Ascending aorta (tissue), 2 donors: ENCODE measurements at places on chromosomes 1 and 21.

- DNase-seq, result no peak
Observed at GRCh38 chr1:200980452-200980772, 43.1 kb downstream of the KIF21B start.

DNA sequence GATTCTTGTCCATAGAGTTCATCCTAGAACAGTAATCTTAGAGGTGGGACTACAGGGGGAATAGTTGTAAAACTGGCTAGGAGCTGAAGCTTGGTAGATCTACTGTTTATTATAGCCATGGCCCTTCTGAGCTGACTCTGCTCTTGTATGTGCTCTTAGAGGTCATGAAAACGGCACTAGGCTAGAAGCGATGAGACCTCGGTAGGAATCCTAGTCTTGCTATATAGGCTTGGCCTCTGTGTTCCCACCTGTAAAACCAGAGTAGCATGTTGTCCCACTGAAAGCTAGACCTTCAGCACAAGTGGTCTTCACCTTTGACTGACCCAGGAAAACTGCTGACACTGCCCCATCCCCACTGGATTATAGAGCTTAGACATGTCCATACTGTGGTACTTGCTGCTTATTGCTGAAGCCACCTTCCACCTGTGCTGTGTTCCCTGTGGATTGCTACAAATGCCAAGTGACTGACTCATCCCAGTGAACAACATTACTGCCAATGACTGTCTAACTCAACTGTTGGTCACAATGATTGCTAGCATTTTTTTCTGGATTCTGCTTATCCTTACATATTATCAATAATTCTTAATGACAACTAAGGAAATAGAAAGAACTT is 23.0 kb upstream of the PIGC start:
- DNase-seq, result no peak

DNA sequence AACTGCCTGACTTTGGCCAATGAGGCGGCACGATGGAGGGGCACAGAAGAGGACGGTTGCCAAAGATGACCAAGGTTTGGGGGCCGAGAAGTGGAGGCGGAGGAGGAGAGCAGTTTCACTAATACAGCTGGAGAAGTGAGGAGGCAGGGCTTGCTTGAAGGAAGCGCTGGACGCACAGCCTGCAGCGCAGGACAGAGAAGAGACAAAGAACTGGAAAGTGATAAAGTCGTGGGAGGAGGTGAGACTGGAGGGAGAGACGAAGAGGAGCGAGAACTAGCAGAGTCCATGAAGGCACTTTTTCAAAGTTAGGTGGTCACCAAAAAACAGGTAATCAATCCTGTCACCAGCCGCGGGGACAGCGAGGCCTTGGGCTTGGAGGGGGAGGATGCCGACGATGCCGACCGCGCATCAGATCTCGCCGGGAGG is 771 bp downstream of the PACC1 start:
- no peak for DNase-seq

DNA sequence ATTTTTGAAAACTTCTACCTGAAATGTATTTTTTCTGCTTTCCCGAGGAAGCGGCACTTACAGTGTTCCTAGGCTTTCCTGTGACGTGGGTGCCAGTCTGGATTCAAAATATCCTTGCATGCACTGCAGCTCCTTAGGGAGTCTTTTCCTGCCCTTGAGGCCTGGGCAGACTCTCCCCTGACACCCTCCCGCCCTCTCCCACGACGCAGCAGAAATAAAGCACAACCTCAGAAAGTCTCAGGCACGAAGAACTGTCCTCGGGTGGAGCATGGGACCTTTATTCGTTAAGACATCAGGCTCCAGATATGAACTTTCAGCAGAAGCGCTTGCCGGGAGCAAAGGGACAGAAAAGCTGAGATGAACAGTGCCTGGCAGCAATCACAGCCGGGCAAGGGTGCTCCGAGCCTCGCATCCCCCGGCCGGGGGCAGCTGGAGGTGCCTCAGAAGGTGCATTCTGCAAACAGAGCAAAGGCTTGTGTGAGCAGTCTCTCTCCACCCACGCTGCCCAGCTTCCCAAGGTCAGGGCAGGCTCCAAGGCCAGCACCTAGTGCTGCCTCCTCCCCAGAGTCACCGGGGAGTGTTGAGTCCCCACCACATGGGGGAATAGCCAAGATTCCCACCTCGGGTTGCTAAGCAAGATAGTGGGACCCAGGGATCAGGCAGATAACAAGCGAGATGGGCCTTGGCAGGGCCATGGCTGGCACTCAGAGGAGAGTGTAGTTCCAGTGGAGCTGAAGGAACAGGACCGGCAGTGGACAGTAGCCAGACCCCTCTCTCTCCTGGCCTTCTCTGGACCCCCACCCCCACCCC is 3.2 kb downstream of the TFF3 start:
- DNase-seq, result no peak

DNA sequence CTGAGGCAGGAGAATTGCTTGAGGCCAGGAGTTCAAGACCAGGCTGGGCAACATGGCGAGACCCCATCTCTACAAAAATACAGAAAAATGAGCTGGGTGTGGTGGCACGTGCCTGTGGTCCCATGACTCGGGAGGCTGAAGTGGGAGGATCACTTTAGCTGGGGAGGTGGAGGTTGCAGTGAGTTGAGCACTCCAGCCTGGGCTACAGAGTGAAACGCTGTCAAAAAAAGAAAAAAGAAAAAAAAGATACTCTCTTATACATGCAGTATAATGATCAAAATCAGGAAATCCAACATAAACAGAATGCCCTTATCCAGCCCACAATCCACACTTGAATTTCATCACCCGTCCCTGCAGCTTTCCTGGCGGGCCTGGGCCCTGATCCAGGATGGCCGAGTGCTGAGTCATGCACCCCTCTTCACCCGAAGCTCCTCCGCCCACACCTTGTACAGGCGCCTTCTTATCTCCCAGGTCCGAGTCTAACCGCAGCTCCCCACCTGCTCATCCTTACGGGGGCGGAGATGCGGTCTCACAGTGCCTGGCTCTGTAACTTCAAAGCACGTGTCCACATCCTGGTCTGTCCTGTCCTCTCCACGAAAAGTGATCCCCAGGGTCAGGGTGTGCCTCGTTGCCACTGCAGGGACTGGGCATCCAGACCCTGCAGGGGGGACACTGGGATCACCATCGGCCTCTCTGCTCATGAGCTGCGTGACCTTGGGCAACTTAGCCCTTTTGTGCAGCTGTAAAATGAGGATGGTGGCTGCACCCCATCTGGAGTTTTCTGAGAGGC is 120.2 kb upstream of the SLC45A1 start:
- DNase-seq, result no peak

GRCh38 chr1:246343937-246344336 is 163.1 kb downstream of the SMYD3 start:
- no peak for DNase-seq

GRCh38 chr1:8091691-8092090 is 65.6 kb upstream of the ERRFI1 start:
- DNase-seq, result no peak

- DNase-seq, result no peak
Observed at GRCh38 chr1:66412704-66413103, 121.2 kb upstream of the SGIP1 start.

- no peak for DNase-seq
Observed at GRCh38 chr1:204711103-204711946, 25.8 kb upstream of the LRRN2 start.

- no peak for DNase-seq
Observed at GRCh38 chr21:19510653-19511052, 1107.1 kb upstream of the TMPRSS15 start.

DNA sequence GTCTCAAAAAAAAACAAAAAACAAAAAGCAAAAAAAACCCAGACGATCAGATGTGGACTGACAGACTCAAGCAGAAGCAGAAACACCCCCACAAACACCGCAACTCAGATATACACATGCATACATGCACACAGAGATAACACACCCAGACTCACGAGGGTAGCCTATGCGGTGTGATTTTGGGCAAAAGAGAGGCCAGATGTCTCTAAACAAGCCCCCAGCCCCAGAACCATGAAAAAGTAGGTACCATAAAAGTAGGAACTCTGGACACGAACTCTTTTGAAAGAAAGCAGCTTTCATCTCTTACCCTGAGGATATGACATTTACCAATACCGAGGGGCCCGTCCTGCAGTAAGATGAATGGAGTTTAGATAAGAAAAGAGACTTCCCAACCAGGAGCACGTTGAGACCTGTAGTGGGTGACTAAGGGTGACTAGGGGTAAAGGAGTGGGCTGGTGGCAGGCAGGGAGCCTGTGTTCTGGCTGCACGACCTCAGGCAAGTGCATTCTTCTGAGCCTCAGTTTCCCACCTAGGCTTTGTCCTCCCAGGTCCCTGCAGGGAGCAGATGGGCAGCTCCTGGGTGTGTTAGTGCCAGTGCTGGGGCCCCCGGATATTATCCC is 1.5 kb upstream of the TINAGL1 start:
- DNase-seq, result no peak

GRCh38 chr1:67429528-67430357 is 459 bp downstream of the SERBP1 start:
- peak; percentile 65 for DNase-seq

- no peak for DNase-seq
Observed at GRCh38 chr1:167722870-167723251, 1.1 kb downstream of the MPZL1 start.

GRCh38 chr1:239269706-239270105 is 116.7 kb upstream of the CHRM3 start:
- DNase-seq, result no peak

- DNase-seq, result no peak
Observed at GRCh38 chr21:34592120-34592955, 22.6 kb downstream of the RCAN1 start.

DNA sequence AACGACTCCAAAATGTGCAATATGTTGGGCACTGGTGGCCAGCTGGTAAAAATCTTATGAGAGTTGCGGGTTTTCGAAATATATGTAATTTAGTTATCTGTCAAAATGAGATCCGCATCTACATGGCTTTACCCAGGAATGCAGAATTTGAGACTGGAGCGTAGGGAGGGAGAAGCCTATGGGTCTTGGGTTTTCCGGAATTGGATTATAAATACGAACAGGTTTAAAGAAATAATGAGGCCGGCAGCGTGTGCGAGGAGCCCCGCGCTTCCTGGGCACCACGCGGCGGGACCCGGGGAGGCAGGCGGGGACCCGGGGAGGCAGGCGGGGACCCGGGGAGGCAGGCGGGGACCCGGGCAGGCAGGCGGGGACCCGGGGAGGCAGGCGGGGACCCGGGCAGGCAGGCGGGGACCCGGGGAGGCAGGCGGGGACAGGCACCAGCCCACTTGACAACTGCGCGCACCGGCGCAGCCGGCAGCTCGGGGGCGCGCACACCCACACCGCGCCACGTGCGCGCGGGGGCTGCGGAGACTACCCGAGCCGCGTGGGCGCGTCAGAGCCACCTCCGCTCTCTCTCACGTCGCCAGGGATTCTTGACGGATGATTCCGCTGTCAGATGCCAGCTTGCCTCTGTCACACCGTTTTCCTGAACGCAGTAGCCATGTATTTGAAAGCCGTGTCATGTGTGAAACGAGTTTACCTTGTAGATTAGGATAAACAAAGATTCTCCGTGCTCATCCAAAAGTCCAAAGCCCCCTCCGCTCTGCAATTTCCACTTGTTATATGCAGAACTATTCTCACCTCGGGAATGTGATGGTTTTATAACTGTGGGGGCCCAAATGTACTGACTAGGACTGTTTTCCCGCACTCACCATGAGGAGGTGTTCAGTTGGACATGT is 54.3 kb upstream of the HNRNPU start:
- DNase-seq, result no peak

DNA sequence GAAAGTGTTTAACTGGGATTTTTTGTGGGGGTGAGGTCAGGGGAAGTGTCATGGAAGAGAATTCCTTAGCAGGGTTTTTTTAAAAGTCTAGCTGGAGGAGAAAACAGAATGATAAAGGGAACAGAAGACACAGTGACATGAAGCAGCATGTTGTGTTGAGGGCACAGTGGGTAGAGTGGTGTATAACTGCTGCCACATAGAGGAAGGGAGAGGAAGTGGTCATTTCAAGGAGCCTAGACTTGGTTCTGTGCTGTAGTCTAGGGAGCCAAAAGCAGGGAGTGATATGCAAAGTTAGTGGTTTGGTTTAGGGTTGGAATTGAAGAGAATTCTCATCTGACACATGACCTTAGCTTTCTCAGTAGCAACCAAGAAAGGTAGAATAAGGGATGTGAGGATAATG is 10.2 kb downstream of the EEIG2 start:
- DNase-seq, result no peak

DNA sequence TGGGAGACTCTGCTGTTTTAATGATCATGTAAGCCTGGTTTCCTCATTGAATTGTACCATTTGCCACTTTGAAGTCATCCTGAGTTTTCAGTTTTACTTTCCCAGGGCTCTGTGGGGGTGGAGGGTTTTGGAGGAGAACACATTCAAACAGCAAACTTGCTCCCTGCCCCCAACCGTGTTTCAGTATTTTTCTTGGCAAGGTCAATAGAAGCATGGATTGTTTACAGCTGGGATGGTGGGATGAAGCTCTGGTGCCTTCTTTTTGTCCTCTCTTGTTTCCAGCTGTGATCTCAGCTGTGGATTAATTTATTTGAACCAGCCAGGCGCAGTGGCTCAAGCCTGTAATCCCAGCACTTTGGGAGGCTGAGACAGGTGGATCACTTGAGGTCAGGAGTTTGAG is 54.3 kb upstream of the SERBP1 start:
- no peak for DNase-seq

GRCh38 chr1:24096009-24096738 is 15.8 kb downstream of the MYOM3 start:
- no peak for DNase-seq

DNA sequence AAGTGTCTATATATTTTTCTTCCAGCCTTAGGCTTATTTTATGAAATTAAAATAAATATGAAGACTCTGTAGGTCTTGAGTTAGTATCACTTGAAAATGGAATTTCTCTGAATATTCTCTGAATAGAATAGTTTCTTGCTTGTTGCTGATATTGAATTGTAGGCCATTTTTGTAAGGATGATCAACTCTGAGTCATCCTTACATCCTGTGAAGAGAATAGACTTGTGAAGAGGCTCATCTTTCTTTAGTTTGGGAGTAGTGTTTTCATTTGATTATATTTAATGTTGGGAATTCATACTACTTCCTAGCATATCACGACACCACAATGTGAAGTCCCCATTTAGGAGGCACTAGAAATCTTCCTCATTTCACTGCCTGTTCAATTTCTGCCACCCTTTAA is 27.5 kb upstream of the CD1D start:
- DNase-seq, result no peak

DNA sequence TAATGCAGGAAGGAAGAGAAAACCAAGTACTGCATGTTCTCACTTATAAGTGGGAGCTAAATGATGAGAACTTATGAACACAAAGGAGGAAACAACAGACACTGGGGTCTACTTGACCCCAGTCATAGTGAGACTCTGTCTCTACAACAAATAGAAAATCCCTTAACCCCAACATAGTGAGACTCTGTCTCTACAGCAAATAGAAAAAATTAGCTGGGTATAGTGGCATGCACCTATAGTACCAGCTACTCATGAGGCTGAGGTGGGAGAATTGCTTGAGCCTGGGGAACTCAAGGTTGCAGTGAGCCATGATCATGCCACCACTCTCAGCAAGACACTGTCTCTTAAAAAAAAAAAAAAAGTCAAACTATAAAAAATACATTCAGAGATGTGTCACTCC is 42.7 kb downstream of the GIPC2 start:
- no peak for DNase-seq
